ENCODE measurements at places on chromosomes 7 and 10. TPM values are rescaled to one million over a fixed set of nuclear protein-coding genes. Genes with fewer than 3 reads are reported as not detected.
A peak's percentile ranks its signal among the peaks of the same experiment; 100 is the strongest.

OAT gene
- total RNA-seq, result 80.8 TPM

RSPH10B gene
- 0.31 TPM for total RNA-seq

- no peak for DNase-seq
These were observed 545.1 kb upstream of the GALNT17 start for GRCh38 chr7:70586822-70587221.

- peak; percentile 83 for DNase-seq
These were observed 41.7 kb upstream of the LOXL4 start for GRCh38 chr10:98309366-98310355.

- no peak for DNase-seq
These were observed 6.5 kb upstream of the NANOS1 start for GRCh38 chr10:119022846-119023552.

DNA sequence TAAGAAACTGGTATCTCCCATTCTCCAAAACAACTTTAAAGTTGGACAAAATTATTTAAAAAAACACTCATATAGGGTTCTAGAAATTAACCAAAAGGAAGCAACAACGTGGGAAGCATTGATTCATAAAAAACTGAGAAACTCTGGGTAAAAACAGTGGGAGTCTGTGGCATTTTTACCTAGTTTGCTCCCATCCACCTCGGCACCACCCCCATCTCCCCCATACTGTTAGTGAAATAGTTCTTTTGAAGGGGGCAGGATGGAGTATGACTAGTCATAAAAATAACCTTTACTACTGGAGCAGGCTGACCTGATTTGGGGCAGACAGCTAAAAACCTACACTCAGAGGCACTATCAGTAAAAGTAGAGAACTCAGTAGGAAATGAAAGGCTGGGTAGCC lies 123.2 kb downstream of the AVL9 start:
- DNase-seq, result no peak

- no peak for DNase-seq
These were observed 17.2 kb downstream of the NACAD start for GRCh38 chr7:45071528-45071927.

DNA sequence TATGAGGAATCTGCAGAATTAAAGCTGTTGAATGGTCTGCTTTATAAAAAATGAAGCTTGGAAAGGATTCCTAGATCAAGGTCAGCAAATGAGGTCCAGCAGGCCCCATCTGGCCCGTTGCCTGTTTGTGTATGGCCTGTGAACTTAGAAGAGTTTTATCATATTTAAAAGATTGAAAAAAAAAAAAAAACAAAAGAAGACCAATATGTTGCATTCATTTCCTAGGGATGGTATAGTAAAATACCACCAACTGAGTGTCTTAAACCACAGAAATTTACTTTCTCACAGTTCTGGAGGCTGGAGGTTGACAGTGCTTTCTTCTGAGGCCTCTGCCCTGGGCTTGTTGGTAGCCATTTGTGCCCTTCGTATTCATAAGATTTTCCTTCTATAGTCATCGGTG lies 109.2 kb downstream of the PPP1R3A start:
- DNase-seq, result no peak

GRCh38 chr7:135980012-135980551 lies 2.9 kb upstream of the MTPN start:
- DNase-seq, result no peak
